ENCODE measurements at places on chromosomes 4 and X.

DNA sequence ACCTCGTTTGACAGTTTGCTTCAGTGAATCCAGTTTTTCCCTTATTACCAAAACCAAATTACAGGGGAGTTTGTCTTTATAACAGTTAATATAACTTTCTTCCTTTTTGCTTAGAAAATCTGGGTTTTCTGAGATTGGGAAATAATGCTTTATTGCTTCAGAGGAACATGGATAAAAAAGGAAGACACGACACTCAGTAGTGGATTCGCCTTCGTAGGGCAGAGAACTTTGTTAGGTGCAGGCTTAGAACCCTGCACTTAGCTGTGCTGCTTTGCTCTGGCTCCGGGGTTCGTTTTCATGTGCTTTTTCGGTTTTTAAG lies 188.2 kb downstream of the SOWAHB start:
- no peak for DNase-seq

DNA sequence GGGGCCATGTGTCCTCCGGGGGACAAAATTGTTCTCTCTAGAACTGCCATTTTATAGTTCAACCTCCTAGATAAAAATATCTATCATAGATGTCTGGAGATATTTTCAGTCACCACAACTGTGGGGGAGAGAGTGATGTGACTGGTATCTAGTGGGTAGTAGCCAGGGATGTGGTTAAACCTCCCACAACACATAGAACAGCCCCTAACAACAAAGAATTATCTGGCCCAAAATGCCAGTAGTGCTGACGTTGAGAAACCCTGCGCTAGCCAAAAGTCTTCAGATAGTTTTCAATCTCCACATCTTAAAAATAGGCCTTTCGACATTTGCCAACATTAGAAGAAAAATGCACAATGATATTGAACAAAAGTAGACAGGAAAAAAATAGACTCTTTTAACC lies 19.0 kb upstream of the SUPT20HL2 start:
- peak; percentile 3 for DNase-seq

DNA sequence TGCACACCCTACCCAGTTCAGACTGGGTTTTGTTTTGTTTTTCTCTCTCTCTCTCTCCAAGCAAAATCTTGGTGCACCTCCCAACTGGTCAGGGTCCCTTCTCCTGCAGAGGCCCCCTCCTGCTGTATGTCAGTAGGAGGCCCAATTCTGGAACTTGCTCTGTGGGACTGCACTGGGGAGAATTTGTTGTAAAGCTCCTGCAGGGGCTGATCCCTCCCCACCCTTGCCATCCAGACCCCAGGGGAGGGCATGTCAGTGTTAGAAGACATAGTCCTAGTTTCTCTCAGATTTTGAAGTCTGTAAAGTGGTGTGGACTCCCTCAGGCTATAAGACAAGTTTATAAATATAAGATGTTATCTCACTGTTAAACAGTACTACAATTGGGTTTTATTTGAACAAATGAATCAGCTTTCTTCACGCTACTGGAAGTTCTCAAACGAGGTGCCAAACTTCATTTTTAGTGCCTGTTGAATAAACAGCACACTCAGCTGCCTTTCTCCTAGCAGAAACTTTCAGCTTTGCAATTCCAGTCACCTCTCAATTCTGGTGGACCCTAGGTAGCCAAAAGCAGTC lies 88.6 kb upstream of the FRMPD3 start:
- DNase-seq: no peak

GRCh38 chr4:75655562-75655961 lies 17.6 kb downstream of the G3BP2 start:
- DNase-seq: no peak

DNA sequence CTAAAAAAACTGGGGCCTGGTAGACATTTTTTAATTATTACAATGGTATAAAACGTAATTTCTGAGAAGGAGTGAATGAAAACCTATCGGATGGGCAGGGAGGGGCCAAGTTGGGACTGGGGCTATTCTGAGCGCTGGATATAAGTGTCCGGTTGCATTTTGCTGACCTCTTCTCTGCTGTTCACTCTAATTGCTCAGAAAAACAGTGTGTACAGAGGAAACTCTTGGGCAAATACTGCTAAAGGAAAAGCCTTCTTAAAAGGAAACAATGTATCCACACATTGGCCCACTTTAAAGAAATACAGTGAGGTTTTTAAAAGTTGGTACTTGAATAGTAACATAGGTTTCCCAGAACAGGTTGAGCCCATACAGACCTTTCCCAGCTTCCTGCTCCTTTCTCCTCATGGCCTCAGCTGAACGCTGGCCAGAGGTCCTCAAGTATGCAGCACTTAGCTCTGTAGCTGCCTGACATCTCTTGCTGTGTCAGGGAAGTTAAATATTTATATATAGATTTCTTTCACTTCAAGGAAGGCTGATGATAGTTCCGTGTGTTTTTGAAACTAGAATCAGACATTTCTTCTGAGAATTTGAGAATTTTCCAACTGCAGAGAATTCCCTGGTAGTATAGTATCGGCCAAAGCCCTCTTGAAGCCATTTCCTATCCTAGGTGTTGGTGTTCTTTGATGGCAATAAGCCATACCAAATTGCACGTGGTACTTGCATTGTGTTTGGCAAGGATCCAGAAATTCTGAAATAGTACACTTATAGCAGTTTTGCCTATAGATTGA lies 97.1 kb upstream of the SLC4A4 start:
- DNase-seq: no peak

DNA sequence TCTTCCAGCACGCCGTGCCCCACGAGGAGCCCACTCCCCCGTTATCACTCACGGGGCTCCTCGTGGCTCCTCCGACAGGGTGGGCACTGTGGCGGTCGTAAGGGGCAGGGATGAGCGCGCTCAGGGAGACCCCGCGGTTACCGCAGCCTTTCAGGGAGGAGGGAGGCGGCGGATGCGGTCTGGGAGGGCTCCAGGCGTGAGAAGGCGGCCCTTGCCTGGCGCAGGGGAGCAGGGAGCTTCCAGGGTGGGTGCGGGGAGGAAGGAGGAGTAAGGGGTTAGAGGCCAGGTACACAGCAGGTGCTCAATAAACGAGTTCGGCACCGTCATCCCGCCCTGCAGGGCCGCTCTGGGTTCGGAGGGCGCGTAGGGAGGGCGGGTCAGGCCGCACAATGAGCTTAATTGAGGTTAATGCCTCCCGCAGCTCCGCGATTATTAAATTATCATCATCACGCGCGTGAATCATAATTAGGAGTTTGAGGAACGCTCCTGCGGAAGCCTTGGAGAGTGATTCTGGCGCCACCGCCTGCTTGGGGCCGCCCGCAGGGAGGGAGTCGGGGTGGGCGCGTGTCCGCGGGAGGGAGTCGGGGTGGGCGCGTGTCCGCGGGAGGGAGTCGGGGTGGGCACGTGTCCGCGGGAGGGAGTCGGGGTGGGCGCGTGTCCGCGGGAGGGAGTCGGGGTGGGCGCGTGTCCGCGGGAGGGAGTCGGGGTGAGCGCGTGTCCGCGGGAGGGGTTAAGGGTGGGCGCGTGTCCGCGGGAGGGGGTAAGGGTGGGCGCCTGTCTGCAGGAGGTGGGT lies 7.6 kb upstream of the NKX1-1 start:
- DNase-seq: no peak

GRCh38 chr4:68907788-68908700 lies 43.6 kb downstream of the UGT2A3 start:
- peak; percentile 28 for DNase-seq

- peak; percentile 28 for DNase-seq
These were observed 396.7 kb downstream of the FSTL5 start for GRCh38 chr4:161767116-161767515.

GRCh38 chrX:115452251-115452650 lies 108.7 kb upstream of the PLS3 start:
- DNase-seq: no peak

- DNase-seq: no peak
These were observed 15.1 kb upstream of the PRSS12 start for GRCh38 chr4:118367872-118368271.

DNA sequence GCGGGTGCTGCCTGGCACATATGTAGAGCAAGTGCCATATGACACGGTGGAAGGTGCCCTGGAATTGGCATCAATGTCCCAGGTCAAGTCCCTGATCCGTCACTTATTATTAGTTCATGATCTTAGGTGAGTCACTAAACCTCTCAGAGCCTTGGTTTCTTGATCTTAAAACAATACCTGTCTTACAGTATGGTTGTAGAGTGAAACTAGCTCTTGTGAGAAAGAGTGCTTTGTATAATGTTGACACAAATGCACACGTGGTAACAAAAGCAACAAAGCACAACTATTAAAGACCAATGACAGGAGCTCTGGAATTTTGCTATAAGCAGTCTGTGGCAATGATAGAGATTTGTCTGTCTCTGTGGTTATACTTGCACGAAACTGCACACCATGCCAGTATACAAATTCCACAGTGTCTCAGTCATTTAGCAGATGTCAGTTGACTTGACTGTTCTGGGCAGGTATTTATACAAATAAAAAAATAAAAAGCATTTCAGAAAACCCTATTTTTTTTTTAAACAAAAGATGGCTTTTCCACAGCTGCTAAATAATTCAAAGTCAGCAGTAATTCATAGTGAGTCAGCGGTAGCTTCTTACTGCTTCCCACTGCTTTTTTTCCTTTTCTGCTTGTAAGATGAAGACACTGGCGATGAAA lies 19.7 kb upstream of the ACSL1 start:
- DNase-seq: no peak

GRCh38 chrX:20263474-20263873 lies 3.2 kb downstream of the RPS6KA3 start:
- peak; percentile 74 for DNase-seq

GRCh38 chr4:159178151-159178546 lies 75.3 kb downstream of the RAPGEF2 start:
- DNase-seq: peak; percentile 61

DNA sequence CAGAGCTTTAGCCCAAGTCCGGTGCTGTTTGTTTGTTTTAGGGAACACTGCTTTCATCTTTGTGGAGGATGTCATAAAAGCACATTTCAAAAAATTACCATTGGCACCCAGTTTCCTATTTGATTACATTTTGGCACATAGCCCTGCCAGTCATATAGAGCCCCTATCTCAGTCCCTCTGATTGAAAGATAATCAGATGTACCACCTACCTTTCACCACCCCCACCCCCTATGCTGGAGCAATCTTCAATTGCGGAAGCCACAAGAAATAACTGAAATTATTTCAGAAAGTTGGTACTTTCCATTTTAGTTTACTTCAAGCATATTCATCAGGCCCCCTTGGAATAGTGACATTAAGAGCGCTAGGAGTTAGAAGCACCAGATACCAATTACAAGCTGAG lies 136.7 kb upstream of the RPL34 start:
- DNase-seq: no peak

DNA sequence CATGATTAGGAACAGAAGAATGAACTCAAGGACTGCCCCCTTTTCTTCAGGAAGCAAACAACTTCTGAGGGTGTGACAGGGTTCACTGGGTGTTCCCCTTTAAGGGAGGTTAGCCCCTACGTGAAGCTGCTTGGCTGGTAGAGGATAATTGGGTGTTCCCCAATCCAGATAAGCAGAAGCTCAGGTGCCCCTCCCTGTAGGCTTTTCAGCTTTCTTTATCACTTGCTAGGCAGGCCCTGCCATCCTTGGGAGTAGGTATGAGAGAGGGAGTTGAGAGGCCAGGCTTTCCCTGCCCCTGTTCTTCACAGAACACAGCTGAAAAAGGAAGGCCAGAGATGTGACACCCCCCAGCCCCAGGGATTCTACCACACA lies 44.2 kb downstream of the RTL9 start:
- peak; percentile 70 for DNase-seq

GRCh38 chrX:40049084-40049641 lies 48.6 kb downstream of the BCOR start:
- DNase-seq: no peak

GRCh38 chrX:99522450-99522849 lies 887.6 kb downstream of the PCDH19 start:
- DNase-seq: no peak

- DNase-seq: no peak
These were observed 141.6 kb downstream of the IL1RAPL2 start for GRCh38 chrX:104707572-104707971.

DNA sequence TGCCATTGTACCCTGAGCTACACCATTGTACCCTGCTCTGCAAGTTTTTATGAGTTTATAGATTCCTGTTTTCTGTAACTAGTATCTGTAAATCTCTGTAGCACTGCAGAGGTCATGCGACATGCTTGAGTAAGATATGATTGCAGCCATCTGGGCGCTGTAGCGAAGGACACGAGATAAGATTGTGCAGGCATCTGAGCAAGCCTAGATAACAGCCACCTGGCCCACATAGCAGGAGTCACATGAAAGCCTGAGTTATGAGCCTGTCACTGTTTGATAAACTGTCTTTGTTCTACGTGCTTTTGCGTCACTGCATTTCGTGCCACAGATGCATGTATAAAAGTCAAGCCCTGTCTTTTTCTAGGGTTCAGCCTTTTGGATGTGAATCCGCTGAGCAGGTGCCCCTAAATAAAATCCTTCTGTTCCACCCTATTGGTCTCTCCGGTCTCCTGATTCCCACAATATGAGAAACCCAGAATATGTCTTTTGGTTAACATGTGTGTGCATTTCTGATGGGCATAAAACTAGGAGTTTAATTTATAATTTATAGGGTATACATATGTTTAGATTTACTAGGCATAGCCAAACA lies 327.6 kb upstream of the MAOA start:
- DNase-seq: peak; percentile 5

DNA sequence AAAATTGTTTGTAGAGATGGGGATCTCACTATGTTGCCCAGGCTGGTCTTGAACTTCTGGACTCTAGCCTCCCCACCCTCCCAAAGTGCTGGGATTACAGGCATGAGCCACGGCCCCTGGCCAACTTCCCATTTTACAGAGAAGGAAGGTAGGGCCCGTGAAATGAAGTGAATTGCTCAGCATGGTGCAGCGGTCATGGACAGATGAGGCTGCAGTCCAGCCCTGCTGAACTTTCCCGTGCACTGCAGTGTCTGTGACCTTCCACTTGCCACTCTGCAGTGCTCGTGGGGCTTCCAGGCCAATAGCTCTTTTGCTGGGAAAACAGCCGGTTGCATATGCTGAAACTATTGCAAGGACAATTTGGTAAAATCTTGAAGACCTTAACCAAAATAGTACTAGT lies 454.4 kb upstream of the FAT1 start:
- DNase-seq: no peak
